Dorsolateral prefrontal cortex (tissue), 122 donors: ENCODE measurements at places on chromosomes 3 and 15.
A peak's percentile ranks its signal among the peaks of the same experiment; 100 is the strongest.

- DNase-seq, result no peak
Measured at GRCh38 chr3:18652781-18653180, 227.6 kb upstream of the SATB1 start.

DNA sequence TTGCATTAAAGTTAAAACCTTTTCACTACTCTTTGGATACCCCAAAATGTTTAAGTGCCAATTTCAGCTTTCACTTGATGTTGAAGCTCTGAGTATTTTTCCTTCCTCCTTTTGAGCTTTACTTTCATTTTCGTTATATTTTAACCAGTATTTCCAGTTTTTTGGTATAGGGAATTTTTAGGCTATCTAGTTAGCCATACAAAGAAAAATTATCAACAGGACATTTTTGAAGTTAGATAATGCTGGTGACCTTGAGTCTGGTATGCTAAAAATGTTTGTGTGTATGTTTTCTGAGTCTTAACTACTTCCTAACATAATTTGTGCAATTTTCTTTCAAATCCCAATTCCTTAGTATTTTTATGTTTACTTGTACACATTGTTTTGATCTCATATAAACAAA, 284.8 kb downstream of the OTOL1 start:
- no peak for DNase-seq

DNA sequence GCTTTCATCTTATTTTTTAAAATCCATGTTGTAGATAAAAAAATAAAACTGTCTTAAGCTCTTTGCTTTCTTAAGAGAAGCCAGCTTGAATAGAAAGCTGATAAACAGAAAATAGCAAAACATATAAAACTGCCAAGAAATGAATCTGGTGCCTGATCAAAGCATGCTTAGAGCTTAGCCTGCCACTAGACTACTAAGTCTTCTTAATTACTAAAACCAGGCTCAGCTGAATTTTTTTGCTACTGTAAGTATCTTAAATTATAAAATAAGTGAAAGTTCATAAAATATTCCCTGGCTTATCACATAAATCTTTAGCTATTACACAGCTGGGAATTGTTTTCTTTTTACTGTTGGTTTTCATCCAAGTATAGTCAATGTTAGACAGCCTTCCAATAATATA, 803.9 kb downstream of the DIPK2A start:
- no peak for DNase-seq

- DNase-seq, result no peak
Measured at GRCh38 chr3:142282503-142282902, 57.1 kb upstream of the GK5 start.

GRCh38 chr3:154783521-154783931, 296.6 kb upstream of the MME start:
- no peak for DNase-seq

DNA sequence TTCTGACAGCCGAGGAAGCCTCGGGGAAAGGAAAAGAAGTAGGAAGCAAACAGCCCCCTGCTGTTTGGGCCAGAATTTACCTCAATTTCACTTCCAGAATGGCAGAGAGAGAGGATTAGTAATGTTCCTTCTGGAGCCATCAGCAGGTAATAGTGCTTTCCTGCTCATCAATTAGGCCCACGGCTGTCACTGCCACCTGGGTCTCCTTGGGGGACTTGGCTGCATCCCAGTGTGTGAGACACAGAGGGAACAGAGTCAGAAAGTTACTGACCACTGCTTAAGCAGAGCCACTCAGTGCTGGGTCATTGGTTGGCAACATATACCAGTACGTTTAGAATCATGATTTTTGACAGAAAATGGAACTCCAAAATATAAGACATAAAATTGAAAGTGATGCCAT, 397.0 kb downstream of the EPHA3 start:
- no peak for DNase-seq

DNA sequence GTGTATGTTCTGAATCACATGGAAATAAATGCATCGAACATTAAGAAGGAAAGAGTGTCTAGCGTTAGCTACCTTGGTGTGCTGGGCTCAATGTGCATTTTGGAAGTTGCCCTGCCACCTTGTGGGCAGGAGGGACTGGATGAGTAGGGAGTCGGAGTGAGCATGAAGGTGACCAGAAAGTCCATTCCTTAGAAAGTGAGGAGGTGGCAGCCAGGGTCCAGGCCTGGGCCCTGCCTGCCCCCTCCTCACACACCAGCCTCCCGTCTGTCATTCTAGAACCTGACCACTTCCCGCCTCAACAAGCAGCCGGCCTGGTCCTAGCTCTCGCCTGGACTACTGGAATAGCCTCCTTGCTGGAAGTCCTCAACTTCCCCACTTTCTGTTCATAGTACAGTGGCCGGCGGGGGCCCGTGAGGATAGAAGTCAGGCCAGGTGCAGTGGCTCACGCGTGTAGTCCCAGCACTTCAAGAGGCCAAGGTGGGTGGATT, 10.2 kb upstream of the GATA2 start:
- no peak for DNase-seq

GRCh38 chr3:65685621-65686235, 353.0 kb downstream of the MAGI1 start:
- DNase-seq, result no peak

GRCh38 chr3:188539631-188540194, 385.8 kb downstream of the LPP start:
- no peak for DNase-seq

DNA sequence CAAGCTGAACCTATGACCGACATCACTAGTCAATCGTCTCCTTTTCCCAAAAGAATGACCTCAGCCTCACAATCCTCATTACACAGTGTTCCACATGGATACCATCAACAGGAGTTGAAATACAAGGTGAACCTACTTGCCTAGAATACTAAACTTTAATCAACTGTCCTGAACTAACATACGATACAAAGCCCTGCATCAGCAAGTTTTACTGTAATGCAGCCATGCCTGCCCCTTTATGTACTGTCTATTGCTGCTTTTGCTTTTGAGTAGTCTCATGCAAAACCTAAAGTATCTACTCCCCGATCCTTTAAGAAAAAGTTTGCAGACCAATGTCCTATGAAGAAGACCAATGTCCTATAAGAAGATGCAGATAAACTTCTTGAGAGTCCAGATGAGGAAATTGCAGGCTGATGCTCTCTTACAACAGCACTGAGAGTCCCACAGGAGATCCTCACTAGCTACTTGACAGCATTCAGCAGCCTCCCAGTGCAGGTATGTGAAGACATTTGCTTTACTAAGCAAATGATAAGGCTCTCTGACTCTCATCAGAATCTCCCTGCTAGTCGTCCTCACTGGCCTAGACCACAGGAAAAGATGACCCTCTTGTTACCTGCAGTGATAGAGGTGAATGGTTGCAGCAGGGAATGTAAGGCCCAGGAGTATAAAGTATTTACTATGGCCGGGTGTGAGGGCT, 23.6 kb downstream of the SUCLG2 start:
- DNase-seq, result no peak

DNA sequence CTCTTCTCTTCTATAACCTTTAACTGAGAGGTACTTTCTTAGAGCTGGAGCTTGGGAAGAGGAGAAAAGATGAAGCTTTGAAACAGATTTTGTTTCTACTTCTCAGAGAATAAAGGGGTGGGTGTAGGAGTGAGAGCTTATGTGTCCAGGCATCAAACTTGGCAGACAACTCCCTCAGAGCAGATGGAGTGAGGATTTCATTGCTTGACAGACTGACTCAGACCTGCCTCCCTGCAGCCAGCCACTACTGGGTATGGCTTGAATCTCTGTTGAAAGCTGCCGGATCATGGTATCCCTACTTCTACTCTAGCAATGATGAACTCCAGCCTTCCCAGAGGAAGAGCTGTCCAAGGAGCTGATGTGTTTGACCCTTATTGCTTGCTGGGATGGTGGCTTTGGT, 36.7 kb downstream of the SYN2 start:
- peak; percentile 73 for DNase-seq

DNA sequence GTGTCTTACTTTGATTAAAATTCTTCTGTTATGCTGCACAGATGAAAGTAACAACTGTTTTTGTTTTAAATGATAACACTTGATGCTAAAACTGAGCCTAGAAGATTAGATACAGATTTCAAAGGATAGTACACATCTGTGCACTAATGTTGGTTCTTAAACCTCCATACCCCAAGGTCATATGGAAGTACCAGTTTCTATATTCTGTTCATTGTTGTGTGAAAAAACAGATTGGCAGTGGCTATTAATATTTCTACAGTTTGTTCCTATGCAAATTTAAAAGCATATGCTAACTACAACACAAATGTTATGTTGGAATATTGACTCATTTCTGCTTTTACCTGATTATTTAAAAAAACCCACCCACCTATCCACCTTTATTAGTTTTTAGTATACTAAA, 32.0 kb upstream of the GBE1 start:
- DNase-seq, result no peak

GRCh38 chr3:115792206-115792955, 169.1 kb downstream of the GAP43 start:
- DNase-seq, result no peak

DNA sequence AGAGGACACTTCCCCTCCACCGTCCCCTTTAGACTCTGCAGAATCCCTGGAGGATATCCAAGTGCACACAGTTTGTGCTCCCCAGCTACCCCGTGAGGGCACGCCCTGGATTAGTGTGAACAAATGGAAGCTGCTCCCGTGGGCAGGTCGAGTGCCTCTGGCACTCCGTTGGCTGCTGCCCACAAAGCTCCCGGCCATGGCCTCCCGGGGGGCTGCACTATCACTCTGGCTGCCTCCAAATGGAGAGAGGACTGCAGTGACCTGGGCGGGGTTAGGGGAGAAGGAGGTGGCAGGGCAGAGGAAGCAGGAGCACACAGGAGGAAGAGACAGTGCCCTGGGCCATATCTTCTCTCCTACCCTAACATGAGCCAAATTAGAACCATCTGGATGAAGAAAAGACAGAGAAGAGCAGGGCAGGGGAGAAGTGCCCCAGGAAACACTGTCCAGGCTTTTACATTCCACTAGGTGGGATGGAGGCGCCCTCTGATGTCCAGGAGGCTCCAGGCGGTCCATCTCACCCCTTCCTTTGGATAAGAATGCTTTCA, 29.4 kb upstream of the ACAD9 start:
- no peak for DNase-seq

DNA sequence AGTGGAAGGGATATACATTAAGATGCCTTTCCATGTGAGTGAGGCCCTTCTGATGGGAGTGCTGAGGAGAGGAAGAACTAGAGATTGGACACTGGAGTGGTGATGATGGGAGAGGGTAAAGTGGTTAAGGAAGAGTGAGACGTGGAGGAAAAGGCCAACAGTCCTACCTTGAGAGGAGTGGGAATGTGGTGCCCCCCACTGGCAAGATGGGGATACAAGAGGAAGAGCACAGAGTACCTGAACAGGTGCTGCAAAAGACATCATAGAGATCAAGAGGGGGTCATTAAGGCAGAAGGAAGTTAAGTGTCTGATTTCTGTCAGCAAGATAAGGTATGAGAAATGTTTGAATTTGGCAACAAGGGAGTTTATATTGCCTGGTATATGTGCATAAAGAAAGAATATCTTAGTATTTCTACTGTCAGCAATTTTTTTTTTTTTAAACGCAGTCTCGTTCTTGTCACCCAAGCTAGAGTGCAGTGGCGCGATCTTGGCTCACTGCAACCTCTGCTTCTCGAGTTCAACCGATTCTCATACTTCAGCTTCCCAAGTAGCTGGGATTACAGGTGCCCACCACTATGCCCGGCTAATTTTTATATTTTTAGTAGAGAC, 34.0 kb downstream of the ARIH2 start:
- no peak for DNase-seq

DNA sequence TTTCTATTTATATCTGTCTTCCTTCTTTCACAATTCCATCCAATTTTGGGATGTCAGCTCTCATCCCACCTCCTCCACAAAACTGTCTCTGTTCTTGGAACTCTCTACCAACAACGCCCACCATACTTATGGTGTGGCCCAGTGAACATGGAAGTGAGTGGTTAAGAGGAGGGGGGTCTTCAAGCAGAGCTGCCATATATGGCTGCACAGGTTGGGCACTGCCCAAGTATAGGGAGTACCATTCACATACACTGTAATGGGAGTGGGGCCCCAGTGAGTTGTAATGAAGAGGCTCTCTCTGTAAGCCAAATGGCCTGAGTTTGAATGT, 7.9 kb upstream of the CAMK1 start:
- DNase-seq, result no peak

DNA sequence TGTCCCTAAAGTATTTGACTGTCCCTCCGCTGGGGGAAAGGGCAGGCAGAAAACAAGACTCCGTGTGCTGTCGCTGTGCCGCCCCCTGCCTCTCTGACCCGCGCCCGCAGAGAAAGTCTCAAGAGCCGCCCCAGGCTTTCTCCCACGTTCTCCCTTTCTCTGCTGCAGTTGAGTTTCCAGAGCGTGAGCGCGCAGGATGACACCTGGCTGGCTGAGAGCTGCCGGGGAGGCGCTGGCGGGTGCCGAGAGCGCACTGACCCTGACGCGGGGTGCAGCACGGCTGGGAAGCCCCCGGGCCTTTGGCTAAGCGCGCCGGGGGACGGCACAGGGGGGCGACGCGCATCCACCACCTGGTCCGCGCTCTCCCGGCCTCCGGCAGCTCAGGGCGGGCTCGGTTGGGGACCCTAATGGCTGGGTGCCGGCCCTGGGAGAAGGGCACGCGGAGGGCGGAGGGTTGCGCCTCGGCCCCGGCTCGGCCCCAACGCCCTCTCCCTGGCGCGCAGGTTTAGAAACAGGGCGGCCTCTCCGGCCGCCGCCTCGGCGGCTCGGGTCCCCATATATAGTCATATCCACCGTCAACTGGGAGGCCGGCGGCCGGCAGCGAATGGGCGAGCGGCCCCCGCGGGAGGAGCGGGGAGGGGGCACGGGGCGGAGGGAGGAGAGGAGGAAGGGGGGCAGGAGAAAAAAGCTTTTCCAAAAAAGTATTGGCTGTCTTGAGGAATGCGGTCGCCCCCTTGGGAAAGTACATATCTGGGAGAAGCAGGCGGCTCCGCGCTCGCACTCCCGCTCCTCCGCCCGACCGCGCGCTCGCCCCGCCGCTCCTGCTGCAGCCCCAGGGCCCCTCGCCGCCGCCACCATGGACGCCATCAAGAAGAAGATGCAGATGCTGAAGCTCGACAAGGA, at the start of gene TPM1:
Gene TPM1 (plus strand): TSS at position 774 of the 903 bp plus-strand sequence. CDS start 83 bp downstream, at position 857.
- no peak for DNase-seq

DNA sequence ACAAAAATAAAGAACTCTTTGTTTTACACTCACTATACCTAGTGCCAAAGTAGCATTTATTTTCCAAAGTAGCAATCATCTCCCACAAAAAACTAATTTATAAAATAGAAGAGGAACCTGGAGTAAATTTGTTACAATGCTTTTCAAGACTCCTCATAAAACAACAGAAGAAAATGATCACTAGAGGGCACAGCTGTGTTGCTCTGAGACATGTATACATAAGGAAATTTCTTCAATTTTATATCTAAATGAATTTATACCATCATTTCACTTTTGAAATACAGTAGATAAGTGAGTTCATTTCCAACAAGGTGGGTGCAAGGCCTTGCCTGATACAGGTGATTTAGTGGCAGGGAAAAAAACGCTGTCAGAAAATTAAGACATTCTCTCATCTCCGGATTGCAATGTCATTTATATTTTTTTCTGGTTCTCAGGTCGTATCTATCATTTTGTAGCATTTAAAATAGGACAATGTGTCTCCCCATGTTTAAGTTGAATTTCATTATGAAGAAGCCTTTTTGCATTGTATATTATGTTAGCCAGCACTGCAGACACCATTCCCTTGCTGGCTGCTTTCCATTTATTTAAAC, 25.3 kb upstream of the ARHGEF26 start:
- no peak for DNase-seq

GRCh38 chr3:160331127-160331937, 67.7 kb downstream of the IFT80 start:
- no peak for DNase-seq

GRCh38 chr3:177882124-177882648, 654.0 kb upstream of the KCNMB2 start:
- DNase-seq, result no peak

- DNase-seq, result no peak
Measured at GRCh38 chr3:63908081-63908736, 4.0 kb downstream of the SCAANT1 start.
